ENCODE measurements at places on chromosomes 7 and 10.
A peak's percentile ranks its signal among the peaks of the same experiment; 100 is the strongest.

DNA sequence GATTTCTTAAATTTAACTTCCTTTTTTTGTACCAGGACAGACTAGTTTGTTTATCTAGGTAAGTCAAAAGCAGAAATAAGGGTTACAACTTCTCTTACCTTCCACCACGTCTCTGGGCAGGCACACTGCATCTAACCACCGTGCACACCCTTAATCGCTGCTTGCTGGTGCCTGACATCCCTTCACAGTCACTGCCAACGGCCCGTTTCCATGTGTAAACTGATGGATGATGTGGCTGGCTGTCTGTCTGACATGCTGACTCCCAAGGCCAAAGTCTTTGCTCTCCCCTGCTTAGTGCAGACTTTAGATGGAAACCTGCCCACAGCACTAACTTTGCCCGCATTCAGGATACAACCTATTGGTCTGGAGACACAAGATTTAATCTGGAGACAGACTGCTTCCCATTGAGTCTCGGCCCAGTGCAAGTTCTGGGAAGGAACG lies 1.1 kb downstream of the TMEM273 start:
- no peak for DNase-seq

GRCh38 chr7:52154382-52154781 lies 837.8 kb upstream of the COBL start:
- no peak for DNase-seq

DNA sequence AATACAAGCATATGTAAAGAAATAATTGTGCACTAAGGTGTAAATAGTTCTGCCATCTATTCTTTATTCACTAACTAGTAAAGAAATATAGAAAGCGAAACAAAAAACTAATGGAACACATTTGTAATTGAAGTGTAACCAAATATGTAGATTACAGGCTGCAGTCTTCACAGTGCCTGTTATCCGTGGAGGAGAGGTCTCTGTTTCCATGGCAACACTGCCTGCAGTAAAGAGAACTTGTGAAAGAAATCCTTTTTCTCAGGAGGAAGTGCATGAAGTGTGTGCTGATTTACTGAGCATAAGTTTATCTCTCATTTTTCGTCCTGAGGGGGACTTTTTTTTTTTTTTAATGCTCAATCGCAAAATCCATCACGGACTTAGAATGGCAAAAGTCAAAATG lies 102.5 kb downstream of the APBB1IP start:
- no peak for DNase-seq

DNA sequence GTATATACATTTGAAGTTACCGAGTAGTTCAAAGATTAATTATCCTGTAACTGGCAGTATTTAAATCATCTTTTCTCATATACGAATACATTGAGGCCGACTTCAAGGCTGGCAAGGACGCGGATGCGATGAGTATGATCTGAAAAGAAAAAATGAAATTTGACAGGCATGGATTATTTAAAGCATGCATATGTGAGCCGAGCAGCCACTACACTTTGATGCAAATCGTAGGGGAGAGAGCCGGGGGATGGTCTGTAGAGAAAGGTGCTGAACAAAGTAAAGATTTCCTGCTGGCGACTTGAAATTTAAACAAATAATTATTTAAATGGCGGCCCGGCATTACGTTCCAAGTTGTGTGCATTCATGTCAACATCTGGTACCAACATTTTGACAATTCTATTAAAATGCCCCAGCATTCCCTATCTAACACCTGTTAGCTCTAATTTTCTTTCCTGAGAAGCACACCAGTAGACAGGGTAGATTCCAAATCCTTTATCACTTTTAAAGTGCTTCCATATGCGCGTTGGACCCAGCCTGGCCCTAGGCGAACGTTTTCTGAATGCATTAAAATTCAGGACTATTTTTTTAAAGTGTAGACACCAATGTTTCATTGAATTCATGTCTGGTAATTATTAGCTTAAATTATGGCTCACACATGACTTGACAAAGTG lies 188.7 kb downstream of the EMX2 start:
- no peak for DNase-seq

GRCh38 chr7:32892521-32893206 lies 1.1 kb upstream of the KBTBD2 start:
- DNase-seq = peak; percentile 73

DNA sequence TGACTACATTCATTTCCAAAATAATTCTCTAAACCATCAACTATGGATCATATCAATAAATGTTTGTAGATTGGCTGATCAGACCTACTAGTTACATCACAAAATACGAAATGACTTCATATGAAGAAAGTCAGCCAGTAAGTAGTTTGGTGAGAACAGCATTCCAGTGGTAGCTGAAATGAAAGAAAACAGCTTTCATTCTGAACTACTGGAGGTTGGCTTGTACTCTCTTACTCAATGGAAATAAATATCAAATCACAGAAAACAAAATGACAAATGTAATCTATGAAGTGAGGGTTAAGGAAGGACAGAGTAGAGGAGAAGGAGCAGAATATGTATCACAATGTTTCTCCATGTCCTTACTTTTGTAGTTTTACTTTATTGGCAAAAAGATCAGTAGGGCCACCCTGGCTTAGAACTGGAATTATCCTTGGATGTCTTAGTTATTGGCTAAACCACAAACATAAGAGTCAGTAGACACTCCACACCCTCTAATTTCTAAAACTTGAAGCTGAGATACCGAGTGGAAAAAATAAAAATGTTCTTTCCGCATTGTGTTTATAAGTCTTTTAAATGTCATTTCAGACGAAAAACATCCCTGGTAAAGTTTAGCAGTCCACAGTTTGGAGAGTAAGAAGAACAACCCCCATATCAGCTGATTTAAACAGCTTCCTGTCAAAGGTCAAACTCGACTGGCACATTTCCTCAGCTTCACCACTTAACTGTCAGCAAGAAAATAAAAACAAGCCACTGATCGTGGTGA lies 74.0 kb upstream of the DGKI start:
- no peak for DNase-seq

DNA sequence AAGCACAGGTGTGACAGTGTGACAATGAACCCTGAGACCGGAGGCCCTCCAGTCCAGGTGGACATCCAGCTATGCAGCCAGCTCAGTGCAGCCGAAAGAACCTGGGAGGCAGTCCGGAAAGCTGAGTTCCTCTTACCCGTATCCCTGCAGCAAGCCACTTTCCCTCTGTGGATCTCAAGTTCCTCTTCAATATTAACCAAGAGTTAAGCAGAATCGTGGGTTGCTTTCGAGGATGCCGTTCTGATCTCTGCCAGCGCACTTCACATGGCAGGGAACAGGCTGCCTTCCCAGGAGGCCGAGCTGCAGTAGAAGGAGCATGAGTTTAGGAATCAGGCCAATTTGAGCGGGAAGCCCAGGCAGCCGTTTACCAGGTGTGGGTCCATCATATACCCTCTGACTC lies 591.6 kb downstream of the SDK1 start:
- DNase-seq = no peak

Data from bone marrow (tissue), 2 donors.